Endothelial cell (in vitro differentiated cells): ENCODE measurements at places on chromosomes 13 and 19.
A peak's percentile ranks its signal among the peaks of the same experiment; 100 is the strongest.

- DNase-seq = no peak
Measured at GRCh38 chr13:37382146-37382545, 216.4 kb downstream of the POSTN start.

DNA sequence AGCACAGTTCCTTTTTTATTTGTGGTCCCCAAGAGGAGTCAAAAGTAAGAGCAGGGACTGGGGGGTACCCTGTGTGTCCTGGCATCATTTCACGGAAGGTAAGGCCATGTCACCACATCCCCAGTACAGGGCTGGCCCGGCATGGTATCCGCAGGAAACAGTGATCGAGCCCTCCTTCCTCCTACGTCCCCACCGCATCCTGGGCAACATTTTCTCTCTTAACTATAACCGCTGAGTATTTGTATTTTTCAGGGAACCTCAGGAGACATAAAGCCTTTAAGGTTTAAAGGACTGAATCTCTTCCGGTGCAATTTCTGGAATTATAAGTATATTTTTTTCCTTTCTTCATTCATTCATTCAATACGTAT, 13.6 kb upstream of the LATS2 start:
- DNase-seq = peak; percentile 42

DNA sequence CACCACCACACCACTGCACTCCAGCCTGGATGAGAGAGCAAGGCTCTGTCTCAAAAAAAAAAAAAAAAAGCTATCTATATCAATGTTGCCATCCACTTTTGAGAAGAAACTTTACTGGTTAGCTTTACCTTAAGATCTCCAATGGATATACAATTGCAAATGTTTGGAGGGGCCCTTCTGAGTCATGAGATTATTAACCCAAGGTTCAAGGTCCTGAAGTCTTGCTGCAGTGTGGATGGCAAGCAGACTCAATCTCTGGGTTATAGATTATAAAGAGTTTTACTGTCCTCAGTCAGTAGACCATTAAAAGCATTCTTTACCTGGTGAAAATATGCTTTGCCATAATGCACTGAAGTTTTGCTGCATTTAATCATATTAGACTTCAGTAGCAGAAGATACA, 3.7 kb upstream of the ZNF431 start:
- DNase-seq = no peak

DNA sequence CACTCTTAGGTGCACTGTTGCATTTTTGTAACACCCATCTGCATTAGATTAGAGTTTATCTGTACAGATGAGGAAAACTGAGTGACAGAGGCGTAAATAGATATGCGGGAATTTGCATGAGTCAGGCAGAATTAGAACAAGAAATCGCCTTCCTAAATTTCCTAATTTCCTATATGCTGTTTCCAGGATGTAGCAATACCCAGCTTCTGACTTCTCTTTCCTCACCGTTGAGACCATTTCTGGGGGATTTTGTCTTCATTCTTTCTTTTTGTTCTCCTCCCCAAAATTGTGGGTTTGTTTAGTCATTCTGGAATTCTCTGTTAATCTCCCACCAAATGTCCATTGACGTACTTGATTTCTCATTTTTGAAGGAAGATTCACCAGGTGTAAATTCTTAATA, 10.6 kb upstream of the ZNF792 start:
- DNase-seq = no peak

GRCh38 chr13:20514866-20515265, 10.8 kb downstream of the CRYL1 start:
- no peak for DNase-seq

- no peak for DNase-seq
Measured at GRCh38 chr19:10113592-10113963, 2.1 kb downstream of the P2RY11 start.

DNA sequence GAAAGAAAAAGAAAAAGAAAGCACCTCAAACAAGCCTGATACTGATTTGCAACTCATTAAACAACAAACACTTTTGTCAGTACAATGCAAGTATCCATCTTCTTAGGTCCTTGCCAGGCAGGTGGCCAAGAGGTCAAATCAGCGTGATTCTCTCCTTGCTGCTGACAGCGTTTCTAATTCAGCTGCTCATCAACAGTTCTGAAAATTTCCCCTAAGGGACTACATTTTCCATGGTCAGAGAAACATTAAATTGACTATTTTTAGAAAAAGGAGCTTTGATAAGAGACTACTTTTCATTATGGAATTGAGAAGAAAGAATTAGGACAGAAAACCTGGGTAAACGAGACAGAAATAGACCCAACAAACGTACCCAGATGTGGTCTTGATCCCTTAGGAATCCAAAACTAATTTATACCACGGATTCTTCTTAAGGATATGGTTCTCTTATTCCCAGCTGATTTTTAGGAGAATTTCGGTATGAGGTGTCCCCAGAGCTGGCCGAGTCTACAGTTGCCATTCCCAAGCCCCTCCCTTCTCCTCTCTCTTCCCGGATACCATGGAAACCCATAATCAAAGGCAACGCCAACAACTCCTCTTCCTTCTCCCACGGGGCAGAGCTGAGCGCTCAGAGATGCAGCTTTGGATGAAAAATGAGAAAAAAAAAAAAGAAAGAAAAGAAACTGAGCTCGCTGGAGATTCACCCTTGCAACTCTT, 29.5 kb upstream of the CEBPG start:
- DNase-seq = peak; percentile 15

DNA sequence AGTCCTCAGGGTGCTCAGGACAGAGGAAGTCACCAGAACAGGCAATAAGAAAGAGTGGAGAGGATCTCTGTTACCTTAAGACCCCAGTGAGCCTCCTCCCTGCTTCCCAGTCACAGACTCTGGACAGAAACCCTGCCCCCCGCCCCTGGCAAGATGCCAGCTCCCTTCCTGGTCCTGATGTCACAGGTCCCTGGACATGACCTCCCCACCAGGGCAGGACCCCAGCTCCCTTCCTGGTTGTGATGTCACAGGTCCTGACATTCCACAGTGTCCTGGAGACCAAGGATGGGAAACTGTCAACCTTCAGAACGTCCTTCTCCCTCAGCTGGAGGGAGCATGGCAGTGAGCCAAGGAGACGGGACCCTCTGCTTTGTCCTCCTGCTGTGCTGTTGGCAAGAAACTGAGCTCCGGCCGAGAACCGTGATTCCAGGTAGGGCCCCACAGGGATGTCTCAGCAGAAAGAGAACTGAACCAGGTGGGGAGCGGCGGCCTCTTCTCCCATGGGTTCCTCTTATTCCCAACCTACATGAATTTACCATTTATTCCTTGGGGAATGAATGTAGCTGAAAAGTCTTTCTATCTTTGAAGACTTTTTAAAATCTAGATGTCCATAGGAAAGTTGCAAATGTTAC, at the start of gene SPACA7:
SPACA7 (plus strand) TSS at position 306 of the 632 bp plus-strand sequence; CDS start at position 337, 31 bp downstream.
- no peak for DNase-seq

GRCh38 chr19:32450217-32450616, 44.6 kb downstream of the DPY19L3 start:
- no peak for DNase-seq
